ENCODE measurements at places on chromosomes 7 and 10. TPM values are rescaled to one million over a fixed set of nuclear protein-coding genes. Genes with fewer than 3 reads are reported as not detected.

ACBD7 gene
- 0.07 TPM for total RNA-seq

ACTL6B gene
- not detected for total RNA-seq

AOC1 gene
- total RNA-seq: not detected

SEPTIN14 gene
- total RNA-seq: not detected

VAX1 gene
- not detected for total RNA-seq
